ENCODE measurements at places on chromosomes 5 and 9.

DNA sequence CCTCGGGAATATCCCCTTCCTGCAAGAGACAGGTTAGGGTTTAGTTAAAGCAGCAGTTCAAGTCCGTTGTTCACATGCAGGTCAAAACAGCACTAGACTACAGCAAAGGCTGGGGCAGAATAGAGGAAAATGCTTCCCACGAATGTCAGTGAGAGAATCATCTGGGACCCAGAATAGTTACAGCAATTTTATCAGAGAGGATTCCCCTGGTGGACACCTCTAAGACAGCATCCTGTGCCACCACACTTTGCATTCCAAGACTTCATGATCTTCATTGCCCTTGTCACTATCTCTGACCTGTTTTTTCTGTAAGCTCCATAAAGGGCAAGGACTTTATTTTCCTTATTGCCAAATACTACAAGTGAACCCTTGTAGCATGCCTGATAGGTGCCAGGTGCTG, 12.9 kb downstream of the GRXCR2 start:
- DNase-seq, result no peak

DNA sequence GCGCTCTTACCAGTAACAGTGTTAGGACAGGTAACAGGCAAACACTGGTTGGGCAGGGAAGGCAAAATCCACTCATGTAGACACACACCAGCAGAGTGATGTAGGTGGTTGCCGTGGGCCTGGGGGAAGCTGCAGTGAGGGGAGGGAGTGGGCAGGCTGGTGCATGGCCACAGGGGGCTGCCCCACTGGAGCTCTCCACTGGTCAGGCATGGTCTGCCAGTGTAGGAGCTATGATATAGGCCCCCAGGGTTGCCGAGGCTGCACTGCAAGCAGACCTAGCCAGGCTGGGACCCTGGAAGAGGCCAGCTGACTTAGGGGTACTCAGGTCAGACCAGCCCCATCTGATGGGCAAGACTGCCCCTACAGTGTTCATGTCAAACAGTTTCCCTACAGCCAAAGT, 154.6 kb downstream of the GDNF start:
- DNase-seq, result no peak

DNA sequence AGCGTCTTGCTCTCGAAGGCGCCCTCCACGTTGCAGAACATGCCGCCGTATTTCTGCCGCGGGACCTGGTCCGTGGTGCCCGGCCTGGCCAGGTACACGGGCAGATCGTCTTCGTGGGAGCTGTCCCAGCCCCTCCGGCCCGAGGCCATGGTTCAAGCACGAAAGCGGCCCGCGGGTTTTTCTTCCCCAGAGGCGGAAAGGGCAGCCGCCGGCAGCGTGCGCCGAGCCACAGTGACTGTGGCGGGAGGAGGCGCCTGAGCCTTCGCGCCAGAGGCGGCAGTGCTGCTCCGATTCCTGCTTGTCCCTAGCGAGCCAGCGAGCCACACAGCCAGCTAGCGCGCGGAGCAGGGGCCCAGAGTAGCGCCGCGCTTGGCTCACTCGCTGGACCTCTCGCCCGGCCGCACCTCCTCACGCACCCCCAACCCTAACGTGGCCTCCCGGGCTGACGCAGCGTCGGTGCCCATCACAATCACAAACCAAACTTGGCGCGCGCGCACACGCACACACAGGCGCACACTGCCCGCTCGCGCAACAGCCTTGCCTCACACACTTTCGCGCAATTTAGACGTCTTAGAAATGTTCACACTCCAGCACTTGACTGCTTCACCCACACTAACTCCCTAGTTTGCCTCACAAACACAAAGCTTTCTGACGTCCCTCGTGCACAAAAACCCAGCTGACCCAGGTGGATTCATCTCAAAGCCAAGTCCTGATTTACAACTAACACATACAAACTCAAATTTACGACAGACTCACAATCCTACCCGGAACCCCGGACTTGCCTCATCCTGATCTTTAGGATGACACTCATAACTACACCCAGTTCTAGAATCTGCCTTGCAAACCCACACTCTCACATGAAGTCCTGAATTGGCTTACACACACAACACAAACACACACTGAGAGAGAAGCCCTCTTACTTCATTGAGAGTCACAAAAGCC, at the start of gene DPYSL3:
Gene DPYSL3, minus strand, starts transcription at position 359 of the 942 bp plus-strand sequence. Its CDS starts 210 bp downstream, at position 149.
- DNase-seq, result no peak

DNA sequence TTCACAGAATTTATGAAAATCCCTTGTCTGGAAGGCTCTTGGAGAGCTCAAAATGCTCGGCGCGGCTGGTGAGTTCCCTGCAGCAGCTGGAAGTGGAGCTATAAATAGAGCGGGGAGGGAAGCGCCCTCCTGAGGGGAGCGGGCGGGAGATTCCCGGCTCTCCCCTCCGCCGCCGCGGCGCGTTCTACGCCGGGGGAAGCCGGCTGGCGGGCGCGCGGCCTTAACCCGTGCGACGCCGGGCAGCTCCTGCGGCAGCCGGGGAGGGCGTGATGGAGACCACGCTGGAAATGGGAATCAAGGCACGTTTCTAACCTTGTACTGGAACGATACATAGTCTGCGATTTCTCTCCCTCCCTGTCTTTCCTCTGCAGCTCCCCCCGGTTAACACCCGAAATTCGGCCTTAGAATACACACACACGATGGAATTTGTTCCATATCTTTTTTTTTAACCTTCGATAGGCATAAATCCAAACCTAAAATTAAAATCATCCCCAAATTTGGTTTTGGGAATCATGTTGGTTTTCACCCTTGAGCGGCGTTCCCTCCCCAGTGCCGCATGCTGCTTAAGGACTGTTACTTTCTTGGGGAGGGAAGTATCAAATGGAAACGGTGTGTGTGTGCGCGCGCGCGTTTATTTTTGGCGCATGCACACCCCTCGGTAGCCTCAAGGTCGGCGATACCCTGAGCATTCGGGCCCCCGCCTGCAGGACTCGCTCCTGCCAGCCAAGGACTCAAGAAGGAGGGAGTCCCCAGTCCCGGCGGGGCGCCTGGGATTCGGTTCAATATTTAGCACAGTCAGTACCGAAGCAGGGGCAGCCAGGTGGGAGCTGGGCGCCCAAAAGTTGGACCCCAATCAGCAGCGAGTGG, 306.3 kb upstream of the KCNN2 start:
- DNase-seq, result no peak

DNA sequence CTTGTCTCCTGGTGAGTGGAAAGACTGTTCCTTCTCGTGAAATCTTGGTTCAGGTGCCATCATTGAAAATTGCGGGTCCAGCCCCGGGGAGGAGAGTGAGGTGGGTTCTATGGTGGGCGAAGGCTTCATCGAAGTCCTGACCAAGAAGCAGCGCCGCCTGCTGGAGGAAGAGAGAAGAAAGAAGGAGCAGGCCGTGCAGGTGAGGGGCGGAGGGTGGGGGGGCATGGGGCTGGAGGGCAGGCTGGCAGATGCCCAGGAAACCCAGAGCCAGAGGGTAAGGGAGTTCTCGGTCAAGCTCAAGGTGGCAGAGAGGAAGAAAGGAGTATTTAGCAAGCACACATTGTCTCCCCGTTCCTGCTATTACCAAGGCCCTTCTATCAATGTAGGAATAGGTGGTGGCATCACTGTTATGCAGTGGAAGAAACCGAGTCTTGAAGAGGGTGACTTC, 24.3 kb upstream of the POMT1 start:
- DNase-seq, result peak; percentile 18

DNA sequence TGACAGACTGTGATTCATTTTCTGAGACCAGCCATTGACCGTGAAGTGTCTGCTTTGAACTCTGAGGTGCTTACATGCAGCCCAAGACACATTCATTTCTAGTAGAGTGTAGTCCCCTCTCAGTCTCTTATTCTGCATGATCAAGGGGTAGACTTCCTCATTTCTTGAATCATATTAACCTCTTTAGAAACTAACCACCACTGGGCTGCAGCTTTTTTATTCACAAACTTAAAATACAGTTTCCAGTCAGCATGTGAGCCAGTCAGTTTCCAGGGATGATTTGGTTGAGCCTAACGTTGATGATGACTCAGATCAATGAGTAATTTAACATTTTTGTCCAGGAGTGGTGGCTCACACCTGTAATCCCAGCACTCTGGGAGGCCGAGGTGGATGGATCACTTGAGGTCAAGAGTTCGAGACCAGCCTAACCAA, 59.2 kb downstream of the OTULIN start:
- no peak for DNase-seq

GRCh38 chr5:145931718-145932117, 4.7 kb upstream of the SH3RF2 start:
- DNase-seq, result no peak

DNA sequence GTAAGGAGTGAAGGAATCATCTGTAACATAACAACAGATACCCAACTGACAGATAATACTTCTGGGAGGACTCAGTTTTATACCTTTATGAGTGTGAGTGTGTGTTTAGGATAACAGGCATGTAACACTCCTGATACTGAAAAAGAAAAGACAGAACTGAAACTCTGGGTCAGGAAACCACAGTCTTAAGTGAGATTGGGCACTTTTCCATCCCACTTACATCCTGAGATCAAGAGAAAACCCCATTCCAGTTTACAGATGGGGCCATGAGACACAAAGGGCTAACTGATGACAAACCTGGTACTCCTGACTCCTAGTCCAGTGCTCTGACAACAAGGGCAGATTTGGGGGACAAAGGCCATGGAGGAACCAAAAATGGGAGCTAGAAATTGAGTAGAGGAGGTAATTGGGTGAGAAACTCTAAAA, 18.0 kb downstream of the IL5 start:
- no peak for DNase-seq

GRCh38 chr9:133361507-133362092, 5.2 kb downstream of the SURF2 start:
- no peak for DNase-seq

GRCh38 chr9:127927988-127928675, 2.4 kb downstream of the PIP5KL1 start:
- no peak for DNase-seq

GRCh38 chr9:136799854-136800657, 3.9 kb downstream of the CCDC183 start:
- DNase-seq, result peak; percentile 79

DNA sequence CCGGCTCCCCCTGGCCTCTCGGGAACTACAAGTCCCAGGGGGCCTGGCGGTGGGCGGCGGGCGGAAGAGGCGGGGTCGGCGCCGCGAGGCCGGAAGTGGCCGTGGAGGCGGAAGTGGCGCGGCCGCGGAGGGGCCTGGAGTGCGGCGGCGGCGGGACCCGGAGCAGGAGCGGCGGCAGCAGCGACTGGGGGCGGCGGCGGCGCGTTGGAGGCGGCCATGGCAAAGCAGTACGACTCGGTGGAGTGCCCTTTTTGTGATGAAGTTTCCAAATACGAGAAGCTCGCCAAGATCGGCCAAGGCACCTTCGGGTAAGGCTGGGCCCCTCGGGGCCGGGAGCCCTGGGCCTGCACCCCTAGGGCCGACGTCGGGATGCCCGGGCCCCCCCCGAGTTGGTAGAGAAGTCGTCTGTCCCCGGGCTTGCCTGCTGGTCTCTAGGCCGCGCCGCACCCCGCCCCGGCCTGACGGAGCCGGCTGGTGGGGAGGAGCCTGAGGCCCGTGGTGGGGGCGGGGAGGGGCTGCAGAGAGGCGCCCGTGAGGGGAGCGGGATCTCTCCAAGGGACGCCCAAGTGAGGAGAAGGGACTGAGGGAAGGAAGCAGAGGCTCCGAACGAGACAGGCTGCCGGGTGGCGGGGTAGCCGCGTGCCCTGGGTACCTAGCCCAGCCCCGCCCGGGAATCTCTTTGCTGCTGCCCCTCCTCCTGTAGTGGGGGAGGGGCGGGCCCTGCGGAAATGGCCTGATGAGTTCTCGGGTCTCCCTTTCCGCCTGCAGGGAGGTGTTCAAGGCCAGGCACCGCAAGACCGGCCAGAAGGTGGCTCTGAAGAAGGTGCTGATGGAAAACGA, at the start of gene CDK9:
Gene CDK9, plus strand, starts transcription at position 102 of the 840 bp plus-strand sequence. Its CDS starts 115 bp downstream, at position 217.
- DNase-seq, result peak; percentile 86

DNA sequence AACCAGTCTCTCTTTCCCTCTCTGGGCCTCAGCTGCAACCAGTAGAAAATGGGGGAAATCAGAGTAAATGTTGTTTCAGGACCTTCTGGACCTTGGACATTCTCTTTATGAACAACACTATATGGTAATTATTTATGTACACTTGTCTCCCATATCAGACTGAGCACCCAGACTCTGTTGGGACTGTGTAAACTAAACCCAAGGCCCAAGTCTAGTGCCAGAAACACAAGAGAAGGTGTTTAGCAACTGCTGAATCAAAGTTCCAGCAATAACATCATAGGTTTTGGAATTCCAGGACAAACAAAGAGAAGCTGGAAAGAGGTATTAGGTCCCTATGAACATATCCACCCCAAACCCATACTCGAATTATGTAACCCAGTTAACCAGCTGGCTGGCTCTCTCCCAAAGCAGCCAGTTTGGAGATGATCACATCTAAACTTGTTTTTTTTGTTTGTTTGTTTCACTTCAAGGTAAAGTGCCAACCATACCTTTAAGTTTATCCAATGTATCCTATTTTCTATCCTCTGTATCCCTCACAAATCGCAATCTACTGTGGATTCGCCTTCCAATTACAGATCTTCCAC, 1.9 kb upstream of the RNF38 start:
- DNase-seq, result no peak

DNA sequence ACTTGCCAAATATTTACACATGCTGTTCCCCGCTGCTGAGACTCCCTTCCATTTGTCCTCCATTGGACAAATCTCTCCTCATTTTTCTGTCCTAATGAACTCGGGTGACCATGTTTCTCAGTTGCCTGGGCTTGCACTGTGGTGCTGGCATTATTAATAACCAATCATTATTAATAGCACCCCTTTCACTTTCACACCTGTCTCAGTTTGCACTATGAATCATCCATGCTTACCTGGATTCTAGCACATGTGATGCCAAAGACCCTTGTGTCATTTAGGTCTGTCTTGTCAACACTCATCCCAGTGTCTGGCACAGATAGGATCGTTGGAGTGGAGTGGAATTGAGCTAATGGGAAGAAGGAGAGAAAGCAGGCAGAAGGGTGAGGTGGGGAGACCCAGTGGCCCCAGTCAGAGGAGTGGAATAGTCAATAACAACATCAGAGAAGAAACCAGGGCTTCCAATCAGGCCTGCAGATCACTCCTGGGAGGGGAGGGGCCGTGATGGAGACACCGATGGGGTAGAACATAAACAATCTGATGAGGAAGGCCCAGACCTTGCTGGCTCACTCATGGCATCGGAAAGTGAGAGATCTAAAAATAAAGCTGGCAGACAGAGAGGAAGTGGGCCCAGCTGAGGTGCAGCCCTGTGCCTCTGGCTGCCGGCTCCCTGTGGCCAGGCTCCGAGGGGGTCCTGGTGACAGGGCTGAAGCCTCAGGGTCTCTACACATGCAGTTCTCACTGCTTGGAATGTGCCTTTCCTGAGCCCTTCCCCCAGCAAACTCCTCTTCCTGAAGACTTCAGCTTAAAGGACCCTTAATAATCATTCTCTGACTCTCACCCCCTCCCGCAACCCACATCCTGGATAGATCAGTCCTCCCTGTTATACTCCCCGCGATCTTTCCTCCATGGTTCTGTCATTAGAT, 33.5 kb upstream of the CRB2 start:
- peak; percentile 28 for DNase-seq

- no peak for DNase-seq
These were observed 13.8 kb downstream of the CLPTM1L start for GRCh38 chr5:1330847-1331831.

All from stimulated activated CD8-positive, alpha-beta memory T cell treated with anti-CD3 and anti-CD28 coated beads, Interleukin-15, amount 100 ng/mL, for 4 hours (primary cell).